ENCODE measurements at places on chromosomes 4 and X.

GRCh38 chr4:95293014-95293413, 255.8 kb downstream of the UNC5C start:
- no peak for DNase-seq

GRCh38 chrX:12010436-12010835, 127.8 kb upstream of the FRMPD4 start:
- DNase-seq, result no peak

- no peak for DNase-seq
These were observed 206.8 kb downstream of the CHRDL1 start for GRCh38 chrX:110588853-110589252.

GRCh38 chr4:146567396-146567795, 45.7 kb upstream of the SLC10A7 start:
- no peak for DNase-seq

DNA sequence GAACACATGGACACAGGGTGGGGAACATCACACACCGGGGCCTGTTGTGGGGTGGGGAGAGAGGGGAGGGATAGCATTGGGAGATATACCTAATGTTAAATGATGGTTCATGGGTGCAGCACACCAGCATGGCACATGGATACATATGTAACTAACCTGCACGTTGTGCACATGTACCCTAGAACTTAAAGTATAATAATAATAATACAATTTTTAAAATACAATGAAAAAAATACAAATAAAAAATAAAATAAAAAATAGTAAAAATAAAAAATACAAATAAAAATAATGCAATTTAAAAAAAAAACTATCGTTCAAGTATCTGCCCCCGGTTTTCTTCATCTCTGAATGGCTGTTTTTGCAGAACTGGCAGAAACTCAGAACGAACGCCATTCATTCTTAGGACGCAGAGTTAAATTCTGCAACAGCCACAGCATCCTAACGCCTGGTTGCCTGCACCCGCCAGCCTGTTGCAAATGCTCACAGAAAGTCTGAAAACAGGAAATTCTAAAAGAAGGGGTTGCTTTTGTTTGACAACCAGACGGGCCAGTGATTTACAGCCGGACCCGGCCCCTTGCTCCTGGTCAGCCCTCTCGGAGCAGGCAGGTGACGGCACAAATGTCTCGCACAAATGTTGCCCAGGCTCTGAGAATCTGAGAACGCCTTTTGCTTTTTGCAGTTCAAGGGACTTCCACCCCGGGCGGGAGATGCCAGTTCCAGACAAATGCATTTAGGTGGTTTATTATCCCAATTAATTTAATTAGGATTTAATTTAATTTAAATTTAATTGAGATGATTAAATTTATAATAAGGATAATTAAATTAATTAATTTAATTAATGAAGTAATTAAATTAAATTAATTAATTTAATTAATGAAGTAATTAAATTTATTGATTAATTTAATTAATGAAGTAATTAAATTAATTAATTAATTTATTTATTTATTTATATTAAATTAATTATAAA, 47.8 kb downstream of the CRLF2 start:
- peak; percentile 54 for DNase-seq

DNA sequence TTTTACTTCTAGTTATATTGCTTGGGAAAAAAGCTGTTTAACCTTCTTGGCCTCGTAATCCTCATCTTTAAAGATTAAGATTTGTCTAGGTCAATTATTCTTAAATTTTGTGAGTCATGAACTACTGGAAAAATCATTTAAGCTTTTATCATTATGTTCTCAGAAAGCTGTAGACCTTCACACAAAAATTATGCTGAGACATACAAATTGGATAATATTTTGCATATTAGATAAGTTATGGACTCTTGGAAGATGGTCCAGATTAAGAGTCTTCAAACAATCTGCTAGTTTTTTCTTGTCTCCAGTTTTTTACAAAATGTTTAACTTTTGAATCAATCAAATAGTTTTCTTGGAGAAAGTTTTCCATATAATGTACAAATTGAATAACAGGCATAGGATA, 108.1 kb upstream of the NEIL3 start:
- no peak for DNase-seq

- DNase-seq, result no peak
These were observed 46.2 kb upstream of the NHS start for GRCh38 chrX:17328837-17329236.

GRCh38 chrX:120749141-120749846, 119.4 kb upstream of the C1GALT1C1 start:
- peak; percentile 3 for DNase-seq

- no peak for DNase-seq
These were observed 357.9 kb downstream of the UNC5C start for GRCh38 chr4:95190751-95191436.

- DNase-seq, result no peak
These were observed 49.6 kb downstream of the LAMP2 start for GRCh38 chrX:120419463-120419862.

DNA sequence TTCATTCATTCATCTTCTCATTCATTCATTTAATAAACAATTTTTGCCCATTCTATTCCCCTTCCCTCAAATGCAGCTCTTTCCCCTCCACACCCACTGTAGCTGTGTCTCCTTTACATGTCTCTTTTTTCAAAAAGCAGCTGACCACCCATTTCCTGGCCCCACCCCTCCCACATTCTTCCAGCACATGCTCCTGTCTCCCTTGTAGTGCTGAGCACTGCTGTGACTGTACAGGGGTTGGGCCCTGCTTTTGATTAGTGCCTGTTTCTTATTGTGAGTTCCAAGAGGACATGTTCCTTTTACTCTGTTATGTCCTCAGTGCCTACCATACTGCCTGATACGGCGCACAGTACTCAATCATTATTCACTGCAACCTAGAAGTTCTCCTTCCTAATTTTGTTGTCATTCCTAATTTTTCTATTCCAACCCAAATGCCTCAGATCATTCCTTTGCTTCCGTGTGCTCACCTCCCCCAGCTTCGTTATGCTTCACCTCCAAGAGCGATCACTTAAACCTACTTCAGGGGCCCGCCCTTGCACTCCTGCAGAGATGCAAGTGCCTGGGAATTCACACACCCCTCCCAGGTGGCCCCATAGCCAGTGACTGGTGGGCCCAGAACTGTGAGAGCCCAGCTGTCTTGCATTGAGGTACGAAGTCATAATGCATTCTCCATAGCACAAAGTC, 152.2 kb downstream of the STK32B start:
- DNase-seq, result no peak

- no peak for DNase-seq
These were observed 10.6 kb downstream of the SULT1E1 start for GRCh38 chr4:69849297-69849696.

DNA sequence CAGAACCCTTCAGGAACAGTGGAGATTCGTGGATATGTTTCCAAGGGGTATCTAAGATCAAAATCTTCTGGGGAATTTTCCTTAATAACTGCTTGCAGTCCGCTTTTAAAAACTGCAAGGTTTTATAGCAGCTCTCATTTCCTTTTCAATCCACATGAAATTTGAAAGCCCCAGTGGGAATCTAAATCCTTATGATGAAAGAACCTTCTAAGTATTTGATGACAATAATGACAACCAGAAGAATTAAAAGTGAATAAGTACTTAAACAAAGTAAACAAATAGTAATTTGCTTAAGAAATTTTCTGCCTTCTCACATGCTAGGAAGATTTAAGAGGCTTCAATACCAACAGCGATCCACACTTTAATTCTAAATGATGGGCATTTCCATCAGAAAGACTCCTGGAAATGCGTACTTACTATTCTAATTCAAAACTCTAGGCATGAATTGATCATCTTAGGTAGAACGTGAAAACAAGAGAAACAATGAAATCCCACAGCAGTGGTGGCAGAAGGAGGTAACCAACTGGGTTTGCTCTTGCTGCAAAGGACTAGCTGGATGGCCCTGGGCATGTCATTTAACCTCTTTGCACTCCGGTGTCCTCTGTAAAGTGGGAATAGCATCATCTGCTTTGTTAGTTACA, 37.6 kb upstream of the S100G start:
- no peak for DNase-seq

- no peak for DNase-seq
These were observed 136.5 kb upstream of the GALNTL6 start for GRCh38 chr4:171676555-171677215.

DNA sequence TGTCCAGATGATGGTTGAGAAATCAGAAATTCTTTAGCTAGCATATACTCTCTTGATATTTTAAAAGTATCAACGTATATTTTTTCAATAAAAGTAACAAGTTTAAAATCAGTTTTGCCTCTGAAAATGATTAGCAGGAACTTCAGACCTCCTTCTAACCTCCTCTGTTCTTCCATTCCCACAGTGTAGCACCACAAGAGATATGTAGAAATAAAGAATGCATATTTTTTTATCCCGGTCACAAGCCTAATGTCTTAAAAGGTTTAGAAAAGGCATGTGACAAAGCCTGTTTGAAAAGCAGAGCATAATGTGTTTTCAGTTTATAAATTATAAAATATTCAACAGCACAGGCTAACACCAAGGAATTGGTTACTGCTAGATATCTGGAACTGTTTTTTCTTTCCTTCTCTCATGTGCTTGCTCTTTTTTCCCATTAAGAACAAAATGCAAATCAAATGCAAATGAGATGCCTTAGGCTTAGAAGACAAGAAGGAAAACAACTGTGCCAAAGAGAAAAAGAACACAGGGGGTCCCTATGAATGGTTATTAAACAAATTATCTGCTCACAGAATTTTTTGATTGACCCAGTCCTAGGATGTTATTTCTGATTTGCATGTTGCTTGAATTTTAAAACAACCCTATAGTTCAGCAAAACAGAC, 351.7 kb upstream of the FAM241A start:
- no peak for DNase-seq

DNA sequence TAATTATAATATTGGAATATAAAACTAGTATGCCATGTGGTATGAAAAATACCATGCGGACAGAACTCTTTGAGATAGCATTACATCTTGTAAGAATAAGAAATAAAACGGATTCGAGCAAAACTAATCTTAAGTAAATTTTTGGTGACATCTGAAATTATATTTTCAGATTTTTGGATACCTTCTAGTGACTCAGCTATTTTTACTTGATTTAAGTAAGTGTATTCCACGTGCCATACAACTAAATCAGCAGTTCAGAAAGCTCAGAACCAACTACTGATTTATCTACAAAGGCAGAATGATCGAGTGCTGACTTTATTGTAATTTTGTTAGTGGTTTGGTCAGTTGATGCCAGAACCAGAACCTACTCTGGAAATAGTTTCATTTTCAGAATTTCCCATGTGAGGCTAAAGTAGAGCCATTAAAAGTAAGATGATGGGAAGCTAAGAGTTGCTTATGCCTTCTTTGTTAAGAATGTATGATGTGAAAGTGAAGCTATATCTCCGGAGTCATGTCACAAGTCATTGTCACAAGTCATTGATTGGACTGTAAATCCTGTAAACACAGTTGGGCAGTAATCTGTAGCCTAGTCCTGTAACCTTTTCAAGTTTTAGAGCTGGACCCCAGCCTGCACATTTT, 4.0 kb downstream of the ING2 start:
- no peak for DNase-seq

GRCh38 chr4:156238171-156238570, 284.5 kb upstream of the CTSO start:
- DNase-seq, result no peak

DNA sequence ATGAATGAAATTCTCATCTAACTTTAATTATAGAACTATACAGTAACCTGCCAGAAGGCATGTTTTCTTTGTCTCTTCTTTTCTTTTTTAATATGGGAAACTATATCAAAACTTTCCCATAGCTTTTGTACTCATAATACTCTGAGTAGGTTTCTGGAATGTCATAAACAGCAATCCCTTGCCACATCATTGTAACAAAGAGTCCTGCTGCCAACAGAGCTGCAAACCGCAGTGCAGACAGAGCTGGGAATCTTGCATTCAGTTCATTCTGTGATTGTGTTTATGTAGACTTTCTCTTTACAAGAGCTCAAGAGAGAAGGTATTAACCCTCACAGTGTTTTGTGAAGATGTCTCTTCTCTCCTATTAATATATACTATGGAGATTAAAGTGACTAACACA, 304.4 kb upstream of the SLIT2 start:
- no peak for DNase-seq

All from suppressor macrophage (primary cell).